ENCODE measurements at places on chromosomes 11 and 22.
A peak's percentile ranks its signal among the peaks of the same experiment; 100 is the strongest.

GRCh38 chr11:103906291-103906867, 130.1 kb upstream of the DDI1 start:
- no peak for DNase-seq

GRCh38 chr11:134038897-134039470, 29.9 kb upstream of the JAM3 start:
- DNase-seq = no peak

GRCh38 chr22:38727530-38728451, 22.0 kb downstream of the GTPBP1 start:
- no peak for DNase-seq

DNA sequence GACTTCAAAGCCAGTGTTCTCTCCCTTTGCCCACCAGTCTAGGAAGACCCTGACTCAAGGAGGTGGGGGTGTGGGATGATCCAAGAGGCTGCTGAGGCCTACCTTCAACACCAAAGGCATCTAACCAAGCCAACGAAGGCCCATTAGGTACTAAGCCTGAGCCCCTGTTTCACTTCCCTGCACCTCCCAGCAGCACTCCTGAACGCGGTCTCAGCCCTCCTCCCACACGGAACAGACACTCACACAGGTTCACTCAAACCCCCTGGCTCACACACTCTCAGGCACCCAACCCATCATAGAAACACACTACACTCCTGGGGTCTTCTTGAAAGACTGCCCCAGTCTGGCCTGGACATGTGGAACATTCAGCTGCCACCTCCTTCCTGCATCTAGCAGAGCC, 40.7 kb downstream of the SLC22A12 start:
- no peak for DNase-seq

DNA sequence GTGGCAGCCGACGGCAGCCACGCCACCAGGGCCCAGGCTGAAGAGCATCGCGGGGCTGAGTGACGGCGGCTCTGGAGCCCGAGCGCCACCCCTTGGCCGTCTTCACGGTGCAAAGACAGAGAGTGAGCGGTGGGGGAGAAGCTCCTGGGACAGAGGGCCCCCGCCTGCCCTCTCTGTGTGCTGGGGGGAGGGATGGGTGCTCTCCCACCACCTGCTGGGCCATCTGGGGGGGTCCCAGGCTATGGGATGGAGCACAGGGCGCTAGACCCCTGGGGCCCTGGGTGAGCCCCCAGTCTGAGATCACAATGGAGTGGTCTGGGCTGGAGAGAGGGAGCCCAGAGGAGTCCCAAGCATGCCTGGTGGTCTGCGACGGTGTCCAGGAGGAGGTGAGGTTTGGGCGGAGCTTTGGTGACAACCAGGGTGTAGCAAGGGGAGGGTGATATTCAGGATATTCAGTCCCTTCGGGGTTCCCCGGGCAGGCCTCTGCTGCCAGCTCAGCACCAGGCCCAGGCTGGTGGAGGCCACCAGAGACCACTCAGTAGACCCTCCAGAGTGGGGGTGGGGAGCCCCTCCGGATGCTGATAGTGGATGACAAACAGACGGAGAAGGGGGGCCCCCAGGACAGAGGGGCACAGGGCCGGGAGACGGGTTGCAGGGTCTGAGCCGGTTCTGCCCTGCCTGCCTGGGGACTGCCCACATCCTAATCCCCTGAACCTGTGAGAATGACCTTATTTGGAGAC, 78.1 kb upstream of the PRR5 start:
- DNase-seq = peak; percentile 46

DNA sequence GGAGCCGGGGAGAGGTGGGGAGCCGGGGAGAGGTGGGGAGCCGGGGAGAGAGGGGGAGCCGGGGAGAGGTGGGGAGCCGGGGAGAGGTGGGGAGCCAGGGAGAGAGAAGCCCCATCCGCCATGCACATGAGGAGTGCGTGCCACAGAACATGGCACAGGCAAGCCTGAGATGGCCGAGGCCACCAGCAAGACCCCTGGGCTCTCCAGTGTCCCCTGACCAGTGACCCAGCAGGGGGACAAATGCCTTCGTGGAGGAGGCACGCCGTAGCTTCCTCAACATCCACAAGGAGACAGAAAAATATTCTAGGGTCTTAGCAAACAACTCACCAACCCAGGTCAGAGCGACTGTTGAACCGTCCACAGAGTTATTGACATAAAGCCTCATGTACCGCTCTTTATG, 618.8 kb downstream of the TBC1D22A start:
- no peak for DNase-seq

DNA sequence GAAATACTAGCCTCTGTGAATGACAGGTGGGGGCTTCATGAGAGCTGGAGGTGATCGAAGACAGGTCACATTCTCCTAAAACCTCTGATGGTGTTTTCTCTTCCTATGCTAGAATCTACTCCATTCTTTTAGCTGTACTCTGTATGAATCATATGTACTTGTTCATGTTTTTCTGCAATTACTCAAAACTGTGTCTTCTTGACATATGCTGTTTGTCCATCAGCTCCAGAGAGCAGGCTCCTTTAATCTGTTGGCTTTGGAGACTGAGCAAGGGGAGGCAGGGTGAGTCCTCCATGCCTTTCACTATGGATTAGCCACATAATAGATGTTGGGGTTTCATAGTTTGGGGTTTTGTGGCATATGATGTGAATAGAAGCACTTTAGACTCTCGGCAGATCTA, 598.8 kb downstream of the NTM start:
- DNase-seq = no peak

- DNase-seq = no peak
Measured at GRCh38 chr11:79486242-79486984, 45.6 kb upstream of the TENM4 start.

GRCh38 chr11:119192111-119192510, 6.8 kb downstream of the NHERF4 start:
- no peak for DNase-seq

DNA sequence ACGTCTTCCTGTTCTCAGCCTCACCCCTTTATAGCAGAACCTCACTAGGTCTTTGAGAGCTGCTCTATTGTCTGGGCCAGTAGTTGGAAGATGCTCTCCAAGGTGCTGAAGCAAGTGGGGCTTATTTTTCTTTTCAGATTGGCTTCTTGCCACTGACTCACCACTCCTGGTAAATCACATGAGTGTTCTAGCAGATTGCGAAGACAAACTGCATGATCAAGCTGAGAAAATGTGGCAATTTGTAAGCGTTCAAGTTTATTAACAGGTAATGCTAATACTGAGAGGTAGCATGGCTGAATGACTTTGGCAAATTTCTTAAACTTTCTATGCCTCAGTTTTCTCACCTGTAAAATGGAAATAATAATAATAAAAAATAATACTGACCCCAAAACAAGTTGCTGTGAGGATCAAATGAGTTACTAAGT, 59.2 kb downstream of the CACNG2 start:
- peak; percentile 81 for DNase-seq

DNA sequence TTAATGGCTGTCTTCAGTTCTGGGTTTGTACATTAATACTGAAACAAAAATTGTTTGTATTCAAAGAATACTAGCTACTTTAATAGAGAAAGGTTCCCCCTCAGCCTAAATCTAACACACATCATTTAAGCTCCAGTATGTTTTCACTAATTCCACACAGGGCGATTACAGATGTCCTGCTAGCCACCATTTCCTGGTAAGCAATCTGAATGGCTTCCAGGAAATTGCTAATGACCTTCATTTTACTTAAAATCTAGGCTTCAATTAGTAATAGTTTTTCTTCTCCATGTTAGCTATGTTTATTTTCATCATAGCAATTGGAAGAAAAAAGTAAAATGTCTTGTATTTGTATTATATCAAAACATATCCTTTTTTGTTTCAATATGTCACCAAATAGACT, 132.8 kb downstream of the SOX6 start:
- no peak for DNase-seq

- DNase-seq = no peak
Measured at GRCh38 chr11:79219186-79220045, 221.4 kb downstream of the TENM4 start.

DNA sequence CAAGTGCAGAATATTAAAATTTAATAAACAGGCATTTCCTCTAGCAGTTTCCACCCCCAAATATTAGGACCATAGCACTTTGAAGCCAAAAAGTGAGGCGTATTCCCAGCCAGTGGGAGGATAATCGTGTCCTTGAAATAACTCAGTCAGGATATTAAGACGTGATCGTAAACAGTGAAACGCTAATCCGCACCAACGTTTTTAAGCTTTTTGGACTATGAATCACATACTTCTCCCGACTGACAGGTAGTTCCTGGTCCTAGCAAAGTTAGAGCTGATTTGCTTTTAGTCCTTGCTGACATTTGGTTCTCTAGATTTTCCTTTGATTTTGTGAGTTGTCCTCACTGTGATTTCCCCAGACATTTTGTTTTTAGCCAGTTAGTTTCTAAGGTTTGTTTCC, 197.1 kb upstream of the ARHGAP20 start:
- DNase-seq = no peak

DNA sequence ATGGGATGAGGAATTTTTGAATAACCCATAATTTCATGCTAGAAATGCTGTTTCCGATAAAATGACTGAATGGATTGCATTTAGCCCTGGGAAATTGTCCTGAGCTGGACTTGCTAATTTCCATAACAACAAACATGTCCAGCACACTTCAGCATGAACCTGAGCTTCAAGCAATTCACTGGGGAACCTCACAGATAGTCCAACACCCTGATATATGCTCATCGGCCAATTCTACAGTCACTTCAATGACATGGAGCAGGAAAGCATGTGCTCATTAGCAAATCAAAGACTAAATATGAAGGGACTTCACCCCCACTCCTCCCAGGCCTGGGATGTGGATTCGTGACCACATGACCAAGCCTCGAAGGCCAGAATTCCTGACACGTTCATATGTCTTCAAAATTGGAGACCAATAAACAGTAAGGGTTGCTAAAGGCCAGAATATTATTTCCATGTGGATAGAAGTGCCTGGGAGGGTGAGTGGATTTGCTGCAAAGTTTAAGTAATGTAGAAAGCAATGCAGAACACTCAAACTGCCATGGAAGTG, 131.9 kb downstream of the SLC1A2 start:
- no peak for DNase-seq

- DNase-seq = peak; percentile 23
Measured at GRCh38 chr22:40637183-40638150, 948 bp upstream of the MRTFA start.

GRCh38 chr11:72008728-72009127, 10.0 kb downstream of the IL18BP start:
- DNase-seq = no peak

GRCh38 chr22:30270832-30271231, 4.2 kb upstream of the OSM start:
- DNase-seq = no peak

DNA sequence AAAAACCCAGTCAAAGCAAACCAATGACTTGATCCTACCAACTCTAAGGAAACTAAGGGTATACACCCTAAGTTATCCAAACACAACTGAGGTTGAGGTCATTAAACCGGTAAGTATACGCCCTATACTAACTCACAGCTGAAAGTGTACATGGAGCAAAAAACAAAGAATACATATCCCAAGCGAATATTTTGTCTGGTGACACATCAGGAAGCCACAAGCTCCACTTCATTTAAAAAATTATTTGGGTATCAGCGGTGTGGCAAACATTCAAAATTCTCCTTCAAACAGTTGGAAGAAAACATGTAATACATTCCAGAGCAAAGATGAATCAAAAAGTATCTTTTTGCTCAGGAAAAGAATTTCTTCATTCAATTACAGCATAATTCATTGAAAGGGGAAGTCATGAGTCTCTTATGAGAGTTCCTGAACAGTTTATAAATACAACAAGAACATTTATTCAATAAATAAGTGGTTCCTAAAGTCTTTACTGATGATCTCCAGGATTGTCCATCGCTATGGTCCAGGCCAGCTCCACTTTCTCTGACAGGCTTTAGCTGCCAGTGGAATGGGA, 4.5 kb upstream of the JAML start:
- no peak for DNase-seq

- DNase-seq = no peak
Measured at GRCh38 chr11:44759743-44760476, 33.1 kb downstream of the TSPAN18 start.

- DNase-seq = no peak
Measured at GRCh38 chr11:61119055-61119454, 16.8 kb downstream of the CD5 start.

DNA sequence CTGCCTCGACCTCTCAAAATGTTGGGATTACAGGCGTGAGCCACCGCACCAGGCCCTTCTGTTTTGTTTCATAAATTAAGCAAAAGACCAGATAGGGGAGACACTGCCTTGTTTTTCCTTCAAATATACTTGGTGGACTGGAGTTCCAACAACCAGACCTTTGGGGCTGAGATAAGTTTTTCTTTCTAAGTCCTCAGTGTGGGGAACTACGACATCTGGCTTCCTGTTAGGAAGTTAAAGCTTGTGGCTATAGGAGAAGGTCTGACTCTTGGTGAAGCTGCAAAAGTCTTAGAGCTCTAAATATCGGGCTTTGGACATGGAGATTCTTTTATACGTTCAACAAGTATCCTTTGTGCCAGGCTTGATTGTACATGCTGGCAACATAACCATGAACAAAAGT, 64.1 kb upstream of the EED start:
- no peak for DNase-seq

DNA sequence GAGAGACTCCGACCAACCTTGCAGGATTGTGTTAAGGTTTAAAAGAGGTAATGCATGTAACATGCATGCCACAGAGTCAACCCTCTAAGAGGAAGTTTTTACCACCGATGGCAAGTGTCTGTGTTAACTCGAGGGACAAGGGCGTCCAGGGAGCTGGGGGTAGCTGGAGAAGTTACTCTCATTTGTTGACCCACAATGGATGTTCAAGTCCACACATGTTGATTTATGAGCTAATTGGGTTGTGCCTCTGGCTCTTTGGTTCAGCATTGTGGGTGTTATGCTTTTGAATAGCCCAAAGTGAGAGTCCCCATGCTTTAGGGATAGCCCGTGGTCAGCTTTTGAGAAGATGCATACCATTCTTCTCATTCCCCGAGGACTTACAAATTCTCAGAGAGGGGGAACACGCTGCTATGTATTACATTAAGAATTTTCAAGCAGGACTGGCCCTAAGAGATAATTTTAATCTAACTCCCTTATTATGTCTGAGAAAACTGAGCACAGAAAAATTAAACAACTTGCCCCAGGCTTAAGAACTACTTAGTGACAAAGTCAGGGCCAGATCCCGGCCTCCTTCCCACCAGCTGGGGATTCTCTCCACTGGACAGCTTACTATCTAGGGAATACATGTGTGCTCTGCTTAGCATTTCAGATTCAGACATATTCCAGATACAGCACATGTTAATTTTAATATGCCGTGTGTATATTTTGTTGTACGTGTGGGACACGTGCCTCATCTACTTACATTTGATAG, 5.2 kb upstream of the PLET1 start:
- no peak for DNase-seq

All from AG08396 (cell line).